MM.1S (cell line): ENCODE measurements at places on chromosomes 7 and 10.
A peak's percentile ranks its signal among the peaks of the same experiment; 100 is the strongest.

DNA sequence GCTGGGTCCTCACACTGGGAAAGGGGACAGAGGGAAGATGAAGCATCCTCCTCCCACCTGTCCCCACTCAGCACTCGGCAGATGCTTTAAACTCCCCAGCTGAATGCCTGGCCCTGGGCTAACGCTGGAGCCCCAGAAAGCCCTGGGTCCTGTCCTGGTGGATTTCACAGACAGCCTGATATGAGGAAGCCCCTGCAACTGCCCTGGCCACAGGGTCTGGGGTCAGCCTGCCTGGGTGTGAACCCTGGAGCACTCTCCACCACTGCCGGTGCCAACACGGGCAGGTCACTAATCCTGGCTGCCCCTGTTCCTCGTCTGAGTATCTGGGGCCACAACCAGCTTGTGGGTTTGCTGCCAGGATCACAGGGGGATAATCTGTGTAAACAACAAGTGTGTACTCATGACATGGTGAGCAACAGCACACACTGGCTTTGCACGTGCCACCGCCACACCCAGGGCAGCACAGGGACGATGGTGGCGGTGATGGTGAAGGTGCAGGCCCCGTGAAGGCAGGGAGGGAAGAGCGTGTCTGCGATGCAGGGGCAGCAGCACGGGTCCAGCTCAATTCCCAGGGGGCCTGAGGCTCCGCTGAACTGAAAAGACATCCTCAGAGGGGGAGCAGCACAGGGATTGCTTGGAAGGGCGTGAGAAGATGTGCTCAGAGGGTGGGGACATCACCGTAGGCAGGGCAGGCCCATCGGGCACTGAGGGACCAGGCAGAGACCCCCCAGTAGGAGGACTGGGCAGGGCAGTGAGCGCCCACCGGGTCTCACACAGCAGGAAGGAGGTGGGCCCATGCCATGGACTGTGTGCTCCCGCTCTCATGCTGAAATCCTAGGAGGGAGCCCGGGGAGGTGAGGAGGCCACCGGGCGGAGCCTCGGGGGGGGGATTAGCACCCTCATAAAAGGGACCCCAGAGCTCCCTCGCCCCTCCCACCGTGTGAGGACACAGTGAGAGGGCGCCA lies 238.7 kb downstream of the MAD1L1 start:
- no peaks in the 10 kb centered on the region for H3K36me3 ChIP-seq
- no peak overlapping the region for H3K27ac ChIP-seq
- no peak overlapping the region for H3K4me3 ChIP-seq
- H3K27me3 ChIP-seq: no peaks in the 10 kb centered on the region

GRCh38 chr10:80596391-80597257 lies 58.9 kb downstream of the SH2D4B start:
- DNase-seq: peak; percentile 39
- H3K4me1 ChIP-seq: no peaks in the 10 kb centered on the region
- H3K4me3 ChIP-seq: no peak overlapping the region
- no peaks in the 10 kb centered on the region for H3K27me3 ChIP-seq
- H3K36me3 ChIP-seq: no peaks in the 10 kb centered on the region

- H3K27ac ChIP-seq: no peak overlapping the region
- H3K27me3 ChIP-seq: no peaks in the 10 kb centered on the region; the same call in 1 of the 2 replicates
- H3K36me3 ChIP-seq: no peaks in the 10 kb centered on the region
- no peaks in the 10 kb centered on the region for H3K4me1 ChIP-seq
- no peak overlapping the region for H3K4me3 ChIP-seq
Measured at GRCh38 chr10:122285506-122286444, 14.7 kb downstream of the BTBD16 start.

- no peaks in the 10 kb centered on the region for H3K4me1 ChIP-seq
- no peaks in the 10 kb centered on the region for H3K36me3 ChIP-seq
- H3K4me3 ChIP-seq: no peak overlapping the region
- H3K27me3 ChIP-seq: no peaks in the 10 kb centered on the region
- peak; percentile 41 for DNase-seq
Measured at GRCh38 chr7:115707258-115708012, 323.1 kb downstream of the TFEC start.

DNA sequence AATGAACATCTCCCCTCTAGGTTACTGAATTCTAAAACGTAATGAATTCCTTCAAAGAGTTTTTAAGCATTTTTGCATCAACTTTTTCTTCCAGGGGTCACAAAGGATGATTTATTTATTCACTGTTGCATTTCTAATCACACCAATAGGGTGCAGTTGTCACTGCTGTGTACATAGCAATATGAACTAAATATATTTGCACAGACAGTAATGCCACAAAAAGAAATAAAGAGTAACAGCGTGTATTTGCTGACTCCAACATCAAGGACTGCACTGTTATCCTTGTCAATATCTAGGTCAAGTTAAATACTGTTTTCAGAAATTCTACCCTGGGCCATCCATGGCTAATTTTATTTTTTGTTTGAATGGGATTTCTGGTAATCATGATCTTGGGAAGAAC lies 138.0 kb downstream of the FRMD4A start:
- no peak for DNase-seq
- no peak overlapping the region for H3K27ac ChIP-seq
- H3K4me1 ChIP-seq: no peaks in the 10 kb centered on the region
- no peaks in the 10 kb centered on the region for H3K27me3 ChIP-seq
- no peak overlapping the region for H3K4me3 ChIP-seq
- no peaks in the 10 kb centered on the region for H3K36me3 ChIP-seq

GRCh38 chr10:49152663-49153062 lies 18.8 kb upstream of the FAM170B start:
- H3K27ac ChIP-seq: no peak overlapping the region
- no peak for DNase-seq
- H3K36me3 ChIP-seq: no peaks in the 10 kb centered on the region
- no peaks in the 10 kb centered on the region for H3K4me1 ChIP-seq
- H3K27me3 ChIP-seq: no peaks in the 10 kb centered on the region
- no peak overlapping the region for H3K4me3 ChIP-seq

- no peaks in the 10 kb centered on the region for H3K36me3 ChIP-seq
- no peak overlapping the region for H3K27ac ChIP-seq
- H3K4me3 ChIP-seq: no peak overlapping the region
- H3K27me3 ChIP-seq: no peaks in the 10 kb centered on the region
- 0 out of 2 replicates have a peak, but pooled peaks cover 9% of the 10 kb centered on the region for H3K4me1 ChIP-seq
Measured at GRCh38 chr7:30702200-30702599, 19.9 kb upstream of the CRHR2 start.

DNA sequence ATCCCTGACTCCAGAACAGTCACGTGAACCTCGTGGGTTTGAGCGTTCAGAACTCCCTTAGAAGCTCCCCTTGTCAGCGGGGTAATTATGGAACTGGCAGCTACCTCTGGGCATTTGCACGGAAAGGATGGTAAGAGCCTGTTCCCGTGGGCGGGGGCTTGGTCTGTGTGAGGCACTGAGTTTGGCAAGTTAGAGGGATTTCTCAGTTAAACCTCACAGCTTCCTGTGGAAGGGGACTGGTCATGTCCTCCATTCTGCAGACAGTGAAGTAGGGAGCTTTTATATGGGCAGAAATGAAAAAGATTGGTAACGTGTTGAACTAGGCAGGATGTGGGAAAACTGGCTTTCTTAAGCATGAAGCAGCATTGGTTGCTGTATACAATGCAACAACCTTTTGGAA lies 16.0 kb downstream of the PALD1 start:
- peaks cover 89% of the 10 kb centered on the region for H3K4me1 ChIP-seq
- no peaks in the 10 kb centered on the region for H3K36me3 ChIP-seq
- DNase-seq: peak; percentile 48
- H3K4me3 ChIP-seq: peak overlapping the region; percentile 54
- H3K27me3 ChIP-seq: no peaks in the 10 kb centered on the region

GRCh38 chr7:105246256-105246655 lies 142.5 kb downstream of the SRPK2 start:
- H3K4me1 ChIP-seq: no peaks in the 10 kb centered on the region
- H3K27ac ChIP-seq: no peak overlapping the region
- no peaks in the 10 kb centered on the region for H3K27me3 ChIP-seq
- no peaks in the 10 kb centered on the region for H3K36me3 ChIP-seq
- no peak overlapping the region for H3K4me3 ChIP-seq
- no peak for DNase-seq

GRCh38 chr7:28674359-28674782 lies 262.1 kb downstream of the CREB5 start:
- H3K27me3 ChIP-seq: no peaks in the 10 kb centered on the region
- no peak for DNase-seq
- H3K4me3 ChIP-seq: no peak overlapping the region
- H3K4me1 ChIP-seq: no peaks in the 10 kb centered on the region
- no peaks in the 10 kb centered on the region for H3K36me3 ChIP-seq

GRCh38 chr10:110474826-110475225 lies 22.9 kb upstream of the DUSP5 start:
- no peak for DNase-seq
- no peak overlapping the region for H3K27ac ChIP-seq
- H3K27me3 ChIP-seq: no peaks in the 10 kb centered on the region
- H3K4me1 ChIP-seq: no peaks in the 10 kb centered on the region
- no peak overlapping the region for H3K4me3 ChIP-seq

DNA sequence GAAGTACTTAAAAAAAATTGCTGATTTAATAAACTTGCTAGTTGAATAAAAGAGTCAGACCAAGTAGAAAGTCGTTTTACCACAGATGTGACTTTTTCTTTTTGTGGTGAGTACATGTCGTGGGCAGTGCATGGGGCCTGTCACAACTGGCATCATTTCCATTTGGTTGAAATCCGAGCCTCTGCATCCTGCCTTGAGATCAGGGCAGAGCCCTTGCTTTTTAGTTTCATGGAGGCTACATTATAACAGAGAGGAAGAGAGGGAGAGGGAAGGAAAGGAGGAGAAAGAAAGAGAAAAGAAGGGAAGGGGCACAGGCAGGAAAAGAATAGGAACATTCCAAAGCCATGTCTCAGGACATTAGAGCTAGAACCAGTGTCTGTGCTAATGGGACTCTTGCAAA lies 20.4 kb upstream of the INSYN2A start:
- H3K36me3 ChIP-seq: no peaks in the 10 kb centered on the region
- H3K27me3 ChIP-seq: no peaks in the 10 kb centered on the region; the same call in 1 of the 2 replicates
- no peak overlapping the region for H3K27ac ChIP-seq
- no peak for DNase-seq
- no peaks in the 10 kb centered on the region for H3K4me1 ChIP-seq
- H3K4me3 ChIP-seq: no peak overlapping the region

DNA sequence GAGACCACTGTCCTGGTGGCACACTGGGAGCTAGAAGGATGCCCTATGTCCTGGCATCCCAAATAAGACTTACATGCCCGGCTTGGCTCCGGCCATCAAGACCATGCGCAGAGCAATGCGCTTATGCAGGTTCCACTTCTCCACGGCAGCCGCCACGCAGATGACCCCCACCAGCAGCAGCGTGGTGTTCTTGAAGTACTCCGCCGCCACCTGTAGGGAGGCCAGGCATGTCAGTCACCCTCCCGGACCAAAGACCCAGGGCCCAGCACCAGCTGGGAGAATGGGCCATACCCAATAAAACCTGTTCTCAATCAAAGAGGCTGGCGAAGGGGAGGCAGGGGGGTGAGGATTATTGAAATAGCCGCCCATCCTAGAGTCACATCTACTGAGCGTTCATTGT lies 19.9 kb downstream of the SLC13A4 start:
- H3K36me3 ChIP-seq: no peaks in the 10 kb centered on the region
- no peaks in the 10 kb centered on the region for H3K27me3 ChIP-seq
- no peak overlapping the region for H3K27ac ChIP-seq

- no peaks in the 10 kb centered on the region for H3K36me3 ChIP-seq
- no peak for DNase-seq
- H3K27ac ChIP-seq: no peak overlapping the region
- no peak overlapping the region for H3K4me3 ChIP-seq
- no peaks in the 10 kb centered on the region for H3K4me1 ChIP-seq
Measured at GRCh38 chr10:122659651-122660050, 40.0 kb downstream of the C10orf120 start.

DNA sequence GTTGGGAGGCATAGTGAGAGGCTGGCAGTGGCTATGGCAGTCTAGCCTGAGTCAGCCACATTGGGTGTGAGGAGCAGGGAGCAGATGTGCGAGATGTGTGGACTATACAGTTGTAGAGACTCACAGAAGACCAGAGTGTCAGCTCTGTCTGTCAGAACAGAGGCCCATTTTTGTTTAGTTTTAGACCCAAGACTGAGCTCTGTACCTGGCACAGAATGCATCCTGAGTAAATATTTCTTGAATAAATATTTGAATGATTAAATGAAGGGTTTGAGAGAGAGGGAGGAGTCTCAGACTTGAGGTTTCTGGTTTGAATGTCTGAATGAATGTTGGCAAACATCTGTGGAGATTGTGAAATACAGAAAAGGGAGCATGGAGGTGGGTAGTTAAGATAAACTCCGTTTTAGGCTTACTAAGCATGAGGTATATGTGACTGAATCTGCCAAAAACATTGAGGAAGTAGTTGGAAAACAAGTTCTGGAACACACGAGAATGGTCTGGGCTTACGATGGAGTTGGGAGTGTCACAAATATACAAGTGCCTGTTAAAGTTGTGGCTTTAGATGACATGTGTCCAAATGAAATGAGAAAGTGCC lies 3.6 kb downstream of the SEC23IP start:
- H3K36me3 ChIP-seq: no peaks in the 10 kb centered on the region
- peaks cover 3% of the 10 kb centered on the region; the same call in 1 of the 2 replicates for H3K4me1 ChIP-seq
- no peak overlapping the region for H3K27ac ChIP-seq
- H3K27me3 ChIP-seq: no peaks in the 10 kb centered on the region
- H3K4me3 ChIP-seq: no peak overlapping the region

GRCh38 chr10:132599732-132600131 lies 62.1 kb downstream of the INPP5A start:
- H3K4me3 ChIP-seq: no peak overlapping the region
- H3K27ac ChIP-seq: no peak overlapping the region
- H3K27me3 ChIP-seq: peaks cover 3% of the 10 kb centered on the region; the same call in 1 of the 2 replicates
- H3K4me1 ChIP-seq: no peaks in the 10 kb centered on the region
- no peak for DNase-seq

- no peak for DNase-seq
Measured at GRCh38 chr7:7416031-7416858, 119.4 kb downstream of the COL28A1 start.

- no peaks in the 10 kb centered on the region for H3K27me3 ChIP-seq
- no peak overlapping the region for H3K4me3 ChIP-seq
- no peaks in the 10 kb centered on the region for H3K4me1 ChIP-seq
- H3K36me3 ChIP-seq: no peaks in the 10 kb centered on the region
Measured at GRCh38 chr7:7883394-7883793, 85.2 kb upstream of the GLCCI1 start.

DNA sequence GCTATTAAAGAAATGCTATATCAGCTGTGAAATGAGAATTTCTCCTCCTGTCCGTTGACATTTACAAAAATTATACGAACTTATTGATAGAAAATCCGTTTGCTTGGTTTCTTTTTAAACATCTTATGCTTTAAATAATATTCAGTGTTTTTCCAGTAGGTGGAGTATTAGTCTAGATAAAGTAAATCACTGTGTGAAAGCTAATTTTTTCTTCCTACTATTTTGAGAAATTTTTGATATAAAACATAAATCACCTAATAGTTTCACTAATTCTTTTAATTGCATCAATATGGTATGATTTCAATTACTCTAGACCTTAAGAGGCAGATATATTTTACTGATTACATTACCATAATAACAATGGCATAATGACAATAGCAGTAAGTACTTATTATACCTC lies 335.2 kb upstream of the C7orf33 start:
- no peaks in the 10 kb centered on the region for H3K36me3 ChIP-seq
- peaks cover 16% of the 10 kb centered on the region for H3K4me1 ChIP-seq
- no peaks in the 10 kb centered on the region for H3K27me3 ChIP-seq
- peak; percentile 50 for DNase-seq
- H3K4me3 ChIP-seq: no peak overlapping the region
- H3K27ac ChIP-seq: no peak overlapping the region

- H3K27ac ChIP-seq: peak overlapping the region; percentile 15; the same call in 1 of the 2 replicates
- H3K4me1 ChIP-seq: no peaks in the 10 kb centered on the region
- no peaks in the 10 kb centered on the region for H3K27me3 ChIP-seq
Measured at GRCh38 chr10:127612-128432, 7.4 kb upstream of the ZMYND11 start.
